Cortex of kidney (tissue), 1 donor: ENCODE measurements at places on chromosomes 1 and 21.

DNA sequence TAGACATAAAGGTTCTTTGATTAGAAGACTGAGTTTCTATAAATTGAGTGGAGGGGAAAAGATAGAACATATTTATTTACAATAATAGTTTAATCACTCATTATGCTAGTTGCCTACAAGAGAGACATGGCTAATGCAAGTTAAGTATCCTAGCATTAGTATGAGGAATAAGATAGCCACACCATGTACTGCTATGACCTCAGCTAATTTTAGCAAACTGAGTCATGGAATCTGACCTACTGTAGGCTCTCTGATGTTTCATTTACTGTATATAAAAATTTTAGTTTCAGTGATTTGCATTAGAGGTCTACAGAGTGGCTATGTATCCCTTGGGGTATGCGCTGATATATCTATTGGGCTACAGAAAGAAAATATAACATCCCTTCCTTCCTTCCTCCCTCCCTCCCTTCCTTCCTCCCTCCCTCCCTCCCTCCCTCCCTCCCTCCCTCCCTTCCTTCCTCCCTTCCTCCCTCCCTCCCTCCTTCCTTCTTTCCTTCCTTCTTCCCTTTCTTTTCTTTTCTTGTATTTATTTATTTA lies 5.8 kb downstream of the AGL start:
- DNase-seq, result no peak

GRCh38 chr1:8674481-8674880 lies 143.0 kb downstream of the RERE start:
- DNase-seq, result no peak

- DNase-seq, result no peak
These were observed 48.5 kb upstream of the B3GALT5 start for GRCh38 chr21:39564200-39564599.

DNA sequence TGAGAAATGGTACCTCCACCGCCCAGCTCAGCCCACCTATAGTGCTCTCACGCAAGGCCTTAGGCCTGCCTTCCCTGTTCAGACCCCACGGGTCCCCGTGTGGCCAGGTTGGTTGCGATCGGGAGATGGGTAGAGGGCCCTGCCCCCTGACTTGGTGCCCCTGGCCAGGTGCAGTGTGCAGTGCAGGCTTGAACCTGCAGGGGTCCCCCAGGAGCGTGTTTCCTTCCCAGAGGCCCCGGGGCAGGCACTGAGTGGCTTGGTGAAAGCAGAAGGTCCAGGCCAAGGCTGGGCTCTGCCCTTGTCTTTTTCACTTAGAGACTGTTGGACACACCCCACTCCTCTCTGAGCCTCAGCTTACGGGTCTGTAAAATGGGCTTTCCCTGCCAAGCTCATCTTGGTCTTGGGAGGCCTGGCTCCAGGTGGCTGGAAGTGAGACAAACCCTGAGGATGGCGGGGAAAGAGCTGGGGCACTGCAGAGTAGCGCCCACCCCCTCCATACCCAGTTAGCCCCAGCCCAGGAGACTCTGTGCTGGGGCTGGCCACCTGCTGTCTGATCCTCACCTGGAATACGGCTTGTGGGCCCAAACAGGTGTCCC lies 9.3 kb upstream of the HES5 start:
- no peak for DNase-seq

DNA sequence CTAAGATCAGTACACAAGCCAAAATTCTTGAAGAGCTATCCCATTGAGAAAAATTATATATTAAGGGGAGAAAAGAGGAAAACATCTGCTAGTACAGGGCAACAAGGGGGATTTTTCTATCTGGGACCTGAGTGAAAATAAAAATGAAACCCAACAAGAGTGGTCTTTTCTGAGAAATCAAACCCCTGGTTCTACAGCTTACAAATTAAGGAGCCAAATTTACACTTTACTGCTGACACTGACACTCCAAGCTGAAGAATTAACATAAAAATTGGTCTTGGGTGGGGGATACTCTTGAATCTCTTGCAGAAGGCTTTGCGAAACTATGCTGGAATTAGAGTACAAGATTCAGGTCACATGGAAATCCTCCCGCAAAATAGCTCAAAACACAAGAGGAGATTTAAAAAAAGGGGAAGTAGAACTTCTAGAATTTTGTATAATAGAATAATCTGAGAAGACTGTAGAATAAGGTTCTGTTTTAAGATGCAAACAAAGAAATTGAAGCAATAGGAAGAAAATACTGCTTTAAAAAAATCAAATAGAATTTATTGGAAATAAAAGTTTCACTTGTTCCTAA lies 32.1 kb upstream of the HSPA13 start:
- no peak for DNase-seq

GRCh38 chr1:94314222-94314858 lies 77.0 kb upstream of the ARHGAP29 start:
- no peak for DNase-seq

DNA sequence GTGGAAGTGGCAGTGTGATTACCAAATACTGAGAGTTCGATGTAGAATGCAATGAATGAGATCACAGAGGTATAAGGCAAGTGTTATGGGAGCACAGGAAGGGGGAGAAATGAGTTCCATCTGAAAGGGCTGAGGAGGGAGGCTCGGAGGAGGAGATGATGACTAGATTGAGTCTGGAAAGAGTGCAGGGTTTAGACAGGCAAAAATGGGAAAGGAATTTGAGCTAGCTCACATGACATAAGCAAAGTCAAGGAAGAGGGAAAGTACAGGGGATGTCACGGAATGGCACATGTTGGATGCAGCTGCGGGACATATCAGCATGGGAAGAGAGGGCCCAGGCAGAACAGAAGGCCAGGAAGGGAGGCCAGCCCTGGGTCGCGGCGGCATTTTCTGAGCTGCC lies 132.7 kb downstream of the RUNX1 start:
- no peak for DNase-seq

- DNase-seq, result no peak
These were observed 8.3 kb upstream of the MPZL1 start for GRCh38 chr1:167713330-167714081.

- DNase-seq, result no peak
These were observed 65.2 kb downstream of the CACNA1E start for GRCh38 chr1:181548497-181548896.

DNA sequence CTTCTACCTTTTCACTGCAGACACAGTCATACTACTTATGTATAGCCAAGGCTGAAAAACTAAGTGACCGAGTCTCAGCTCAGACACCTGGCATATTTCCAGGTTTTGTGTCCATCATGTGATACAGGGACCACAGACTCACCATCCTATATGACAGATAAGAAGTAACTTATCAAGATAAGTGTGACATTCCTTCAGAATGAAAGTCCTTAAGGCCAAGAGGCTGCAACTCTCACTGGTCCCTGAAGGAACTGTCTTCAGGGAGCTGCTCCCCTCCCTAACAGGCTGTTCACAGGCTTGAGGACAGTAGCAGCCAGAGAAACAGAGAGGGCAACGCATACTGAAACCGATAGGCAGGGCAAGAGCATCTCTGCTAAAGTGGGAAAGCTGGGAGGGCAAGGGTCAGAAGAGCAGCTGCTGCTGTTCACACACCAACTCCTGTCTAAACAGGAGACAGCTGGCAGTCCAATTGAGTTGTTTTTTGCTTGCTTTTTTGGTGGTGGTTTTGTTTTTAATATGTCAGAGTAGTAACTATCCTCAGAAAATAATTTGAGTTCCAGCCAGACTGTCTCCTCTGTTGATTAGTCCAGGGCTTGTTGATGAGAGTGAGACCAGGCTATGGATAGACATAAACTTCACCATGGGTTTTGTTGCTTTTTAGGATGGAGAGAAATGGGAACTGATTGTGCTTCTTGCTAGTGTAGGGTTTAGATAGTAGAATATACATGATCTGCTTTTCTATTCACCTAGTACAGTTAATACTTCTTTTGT lies 67.7 kb downstream of the MACF1 start:
- DNase-seq, result no peak

GRCh38 chr1:204359474-204360255 lies at the start of gene PLEKHA6:
Gene PLEKHA6, minus strand, starts transcription at chr1:204359929. Its CDS starts 86,202 bp downstream, at chr1:204273727.
- no peak for DNase-seq

DNA sequence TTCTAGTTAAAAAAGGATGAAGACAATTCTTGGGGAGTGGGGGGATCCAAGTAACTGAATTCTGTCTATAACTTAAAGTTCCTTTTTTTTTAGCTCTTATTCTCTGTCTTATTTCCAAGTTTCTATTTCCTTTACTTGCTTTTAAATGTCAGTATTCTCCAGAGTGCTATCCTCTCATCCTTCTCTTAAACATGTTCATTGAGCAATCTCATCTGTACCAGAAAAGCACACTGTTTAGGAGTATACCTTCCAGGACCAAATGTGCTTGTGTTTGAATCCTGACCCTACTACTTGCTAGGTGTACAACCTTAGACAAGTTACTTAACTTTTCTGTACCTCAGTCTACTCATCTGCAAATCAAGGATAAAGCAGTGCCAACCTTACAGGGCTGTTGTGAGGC lies 50.1 kb downstream of the AKT3 start:
- no peak for DNase-seq

DNA sequence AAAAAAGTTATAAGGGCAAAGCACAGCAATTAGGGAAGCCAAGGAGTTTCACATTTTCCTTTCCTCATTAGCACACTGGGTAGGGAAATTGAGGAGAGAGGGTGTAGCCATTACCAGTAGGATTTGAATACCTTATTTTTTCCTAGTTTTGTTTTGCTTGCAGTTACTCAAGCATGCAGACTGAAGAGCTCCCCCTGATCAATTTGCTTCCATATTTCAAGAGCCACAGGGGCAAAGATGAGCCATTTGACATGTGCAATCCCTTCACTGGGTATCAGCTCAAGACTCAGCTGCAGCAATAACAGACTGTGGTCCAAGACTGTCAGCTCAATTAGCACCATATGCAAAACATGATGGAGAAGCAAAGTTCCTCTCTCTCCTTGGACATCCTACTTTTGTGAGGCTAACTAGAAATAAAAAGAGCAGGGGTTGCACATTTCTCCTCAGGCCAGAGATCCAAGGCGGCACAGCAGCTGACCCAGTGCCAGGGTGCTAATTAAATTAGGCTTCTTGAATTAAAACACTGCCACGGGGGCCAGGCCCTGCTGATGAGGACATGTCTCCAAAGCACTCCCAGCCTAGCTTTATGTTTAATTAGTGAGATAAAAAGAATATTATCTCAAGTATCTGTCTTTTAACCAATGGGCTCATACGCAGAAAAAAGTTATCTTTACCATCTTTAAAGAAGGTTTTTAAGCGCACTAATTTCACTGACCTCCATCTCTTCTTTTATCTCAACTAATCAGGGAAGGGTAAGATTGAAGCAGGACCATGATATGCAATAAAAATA lies 36.7 kb upstream of the LRRC53 start:
- DNase-seq, result no peak

- no peak for DNase-seq
These were observed 64.3 kb upstream of the LRRC8B start for GRCh38 chr1:89460325-89460724.

- DNase-seq, result no peak
These were observed 76.5 kb downstream of the CD58 start for GRCh38 chr1:116494353-116494692.

DNA sequence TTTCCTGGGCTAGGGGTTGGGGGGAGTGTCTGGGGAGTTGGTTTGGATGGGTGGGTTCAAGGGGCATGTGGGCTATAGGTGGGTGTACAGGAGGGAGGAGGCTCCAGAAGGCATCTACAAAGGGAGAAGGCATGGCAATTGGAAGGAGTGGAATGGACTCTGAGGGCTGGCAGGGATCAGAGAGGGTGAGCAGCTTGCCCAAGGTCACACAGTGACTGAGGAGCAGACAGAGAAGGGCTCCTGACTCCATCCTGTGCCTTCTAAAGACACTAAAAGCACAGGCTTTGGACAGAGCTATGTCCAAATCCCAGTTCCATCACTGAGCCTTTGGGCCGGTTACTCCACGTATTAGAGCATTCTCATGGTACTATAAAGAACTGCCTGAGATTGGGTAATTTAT lies 151.8 kb downstream of the PTPRU start:
- DNase-seq, result no peak

DNA sequence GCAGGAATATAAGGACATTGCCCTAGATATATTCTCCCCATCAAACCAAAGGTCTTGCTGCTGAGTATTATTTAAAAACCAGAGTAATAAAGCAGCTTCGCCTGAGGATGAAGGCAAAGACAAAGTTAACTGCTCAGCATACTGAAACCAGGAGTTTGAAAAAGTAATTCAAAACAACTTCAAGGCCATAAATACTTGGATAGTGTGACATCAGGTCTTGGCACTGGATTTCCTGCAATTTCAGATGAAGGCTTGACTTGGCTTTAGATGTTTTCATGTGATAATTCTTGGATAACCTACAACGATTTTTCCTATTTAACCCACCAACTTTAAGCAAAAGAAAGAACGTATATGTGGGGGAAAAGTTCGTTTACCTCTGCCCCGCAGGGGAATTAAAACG lies 10.6 kb downstream of the SOD1 start:
- no peak for DNase-seq

GRCh38 chr1:203171341-203172183 lies 4.1 kb downstream of the MYBPH start:
- no peak for DNase-seq

DNA sequence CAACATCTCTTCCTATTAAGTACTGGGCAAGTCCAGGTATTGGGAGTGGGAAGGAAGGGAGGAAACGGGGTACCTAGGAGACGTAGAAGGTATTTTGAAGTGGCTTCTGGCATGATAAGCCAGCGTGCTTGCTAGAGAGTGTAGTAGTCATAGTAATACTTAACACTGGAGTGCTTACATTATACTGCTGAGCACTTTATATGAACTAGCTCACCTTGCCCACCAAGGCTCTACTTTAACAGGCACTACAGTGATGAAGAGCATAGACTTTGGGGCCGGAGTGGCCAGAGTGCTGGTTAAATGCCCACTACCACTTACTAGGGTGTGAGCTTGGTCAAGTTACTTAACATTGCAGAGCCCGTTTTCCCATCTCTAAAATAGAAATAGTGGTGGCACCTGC lies 61.7 kb downstream of the ACP6 start:
- no peak for DNase-seq

DNA sequence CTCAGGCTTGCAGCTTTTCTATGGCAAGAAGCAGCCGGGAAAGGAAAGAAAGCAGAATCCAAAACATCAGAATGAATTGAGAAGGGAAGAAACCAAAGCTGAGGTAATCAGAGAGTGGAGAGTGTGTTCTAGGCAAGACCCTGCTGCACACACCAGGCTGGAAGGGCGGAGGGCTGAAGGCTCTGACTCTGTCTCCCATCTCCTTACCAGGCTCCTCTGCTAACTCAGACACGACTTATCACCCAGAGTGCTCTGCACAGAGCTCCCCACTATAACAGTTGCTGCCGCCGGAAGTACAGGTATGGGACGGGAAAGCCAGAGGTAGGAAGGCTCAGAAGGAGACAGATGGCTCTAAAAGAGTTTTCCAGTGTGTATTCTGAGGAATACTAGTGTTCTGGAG lies 1.2 kb downstream of the SCNM1 start:
- DNase-seq, result no peak
